ENCODE measurements at places on chromosomes 3 and 15.

DNA sequence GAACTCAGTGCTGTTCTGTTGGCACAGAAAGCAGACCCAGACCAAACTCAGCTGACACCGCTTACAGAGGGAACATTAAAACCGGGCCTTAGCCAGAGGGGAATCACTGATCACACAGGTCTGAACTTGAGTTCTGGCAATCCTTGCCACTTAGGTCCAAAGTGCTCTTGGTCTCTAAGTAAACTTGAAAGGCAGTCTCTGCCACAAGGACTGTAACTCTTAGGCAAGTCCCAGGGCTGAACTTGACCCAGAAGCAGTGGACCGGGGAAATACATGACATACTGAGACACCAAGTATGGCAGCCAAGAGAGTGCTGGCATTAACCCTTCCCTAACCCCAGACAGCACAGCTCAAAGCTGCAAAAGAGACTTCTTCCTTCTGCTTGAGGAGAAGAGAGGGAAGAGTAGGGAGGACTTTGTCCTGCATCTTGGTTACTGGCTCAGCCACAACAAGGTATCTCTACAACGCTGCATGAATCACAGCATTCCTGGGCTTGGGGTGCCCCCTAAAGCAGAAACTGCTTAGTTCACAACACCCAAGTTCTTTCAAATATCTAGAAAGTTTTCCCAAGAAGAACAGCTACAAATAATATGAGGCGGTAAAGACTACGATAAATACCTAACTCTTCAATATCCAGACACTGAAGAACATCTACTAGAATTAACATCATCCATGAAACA is 32.5 kb downstream of the NAALADL2 start:
- H3K27me3 ChIP-seq: no peaks in the 10 kb centered on the region
- H3K36me3 ChIP-seq: no peaks in the 10 kb centered on the region
- H3K4me3 ChIP-seq: no peak overlapping the region
- no peak overlapping the region for H3K27ac ChIP-seq
- H3K4me1 ChIP-seq: no peaks in the 10 kb centered on the region

- peaks cover 58% of the 10 kb centered on the region for H3K4me1 ChIP-seq
- H3K27me3 ChIP-seq: no peaks in the 10 kb centered on the region
- H3K27ac ChIP-seq: peak overlapping the region; percentile 22
- peaks cover 10% of the 10 kb centered on the region for H3K36me3 ChIP-seq
These were observed 38.8 kb upstream of the SPTBN5 start for GRCh38 chr15:41932511-41933289.

GRCh38 chr15:88225461-88225860 is 31.1 kb downstream of the NTRK3 start:
- no peaks in the 10 kb centered on the region for H3K4me1 ChIP-seq
- H3K36me3 ChIP-seq: no peaks in the 10 kb centered on the region
- H3K27me3 ChIP-seq: peaks cover 1% of the 10 kb centered on the region
- H3K4me3 ChIP-seq: no peak overlapping the region
- no peak overlapping the region for H3K27ac ChIP-seq

GRCh38 chr3:185153171-185153771 is 411 bp upstream of the C3orf70 start:
- peak overlapping the region; percentile 67 for H3K4me3 ChIP-seq
- DNase-seq: peak; percentile 10
- H3K27me3 ChIP-seq: peaks cover 30% of the 10 kb centered on the region
